ENCODE measurements at places on chromosomes 5 and 9.
A peak's percentile ranks its signal among the peaks of the same experiment; 100 is the strongest.

DNA sequence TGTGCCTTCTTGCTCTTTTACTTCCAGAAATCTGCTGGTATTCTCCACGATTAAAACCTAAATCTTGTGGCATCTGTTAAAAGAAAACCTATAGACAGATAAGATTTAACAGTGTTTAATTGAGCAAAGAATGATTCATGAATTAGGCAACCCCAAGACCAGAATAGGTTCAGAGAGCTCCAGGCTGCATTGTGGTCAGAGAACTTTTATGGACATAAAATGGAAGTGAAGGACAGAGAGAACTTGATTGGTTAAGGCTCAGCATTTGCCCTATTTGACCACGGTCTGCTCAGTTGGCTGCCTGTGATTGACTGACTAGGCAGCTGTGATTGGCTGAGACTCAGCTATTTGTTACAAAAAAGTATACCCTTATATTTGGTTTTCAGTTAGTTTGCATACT lies 10.4 kb upstream of the SLC36A2 start:
- DNase-seq: no peak

DNA sequence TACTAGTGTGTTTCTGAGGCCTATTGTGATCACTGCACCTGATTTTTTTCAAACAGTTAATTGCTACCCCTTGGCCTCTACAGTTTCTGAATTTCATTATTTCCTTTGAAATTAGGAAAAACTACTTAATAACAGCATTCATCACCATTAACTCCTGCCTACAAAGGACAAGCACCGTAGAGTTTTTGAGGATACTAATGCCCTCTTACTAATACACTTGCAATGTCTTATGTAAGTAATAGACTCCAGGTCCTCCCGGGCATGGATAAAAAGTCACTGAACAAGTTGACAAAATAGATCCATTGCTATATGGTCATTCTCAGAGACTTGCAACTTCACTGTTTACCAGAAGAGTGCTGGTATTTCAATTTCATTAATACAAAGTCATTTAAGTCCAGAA lies 1172.5 kb downstream of the CDH12 start:
- DNase-seq: no peak

DNA sequence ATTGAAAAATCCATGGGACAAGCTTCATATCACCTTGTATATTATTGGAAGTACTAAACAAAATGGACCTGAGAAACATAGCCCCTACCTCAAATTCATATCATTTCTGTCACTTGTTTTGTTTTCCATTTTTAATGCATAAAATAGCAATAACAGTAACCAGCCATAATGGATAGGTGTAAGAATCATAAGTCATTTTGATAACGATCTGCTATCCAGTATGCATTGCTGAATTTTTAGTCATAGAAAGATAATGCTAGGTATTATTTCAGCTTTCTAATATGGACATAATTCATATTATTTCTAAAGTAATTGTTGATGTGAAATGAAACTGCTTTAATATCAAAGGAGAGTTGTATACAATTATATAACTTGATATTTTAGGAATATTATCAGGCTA lies 1.1 kb upstream of the LRRC70 start:
- DNase-seq: no peak

GRCh38 chr5:114007678-114008077 lies 354.2 kb upstream of the KCNN2 start:
- no peak for DNase-seq

- peak; percentile 8 for DNase-seq
These were observed 1260.8 kb upstream of the WWC1 start for GRCh38 chr5:167030500-167031120.

DNA sequence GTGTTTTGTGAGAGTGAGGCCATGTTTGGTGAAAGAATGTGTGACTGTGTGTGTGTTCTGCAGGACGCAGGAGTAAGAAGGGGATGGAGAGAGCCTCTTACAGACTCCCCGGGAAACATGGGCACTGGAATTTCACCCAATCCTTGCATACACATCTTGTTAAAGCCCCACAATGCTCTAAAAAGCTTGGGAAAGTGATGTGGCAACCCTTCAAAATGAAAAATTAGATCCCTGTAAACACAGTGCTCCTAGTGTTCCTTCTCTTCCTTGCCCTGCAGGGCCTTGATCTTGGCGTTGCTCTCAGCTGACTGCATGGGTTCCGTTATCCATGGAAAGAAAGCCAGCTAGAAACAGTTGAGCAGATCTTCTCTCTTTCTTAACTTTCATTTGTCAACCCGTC lies 701.7 kb downstream of the SEMA5A start:
- DNase-seq: no peak

DNA sequence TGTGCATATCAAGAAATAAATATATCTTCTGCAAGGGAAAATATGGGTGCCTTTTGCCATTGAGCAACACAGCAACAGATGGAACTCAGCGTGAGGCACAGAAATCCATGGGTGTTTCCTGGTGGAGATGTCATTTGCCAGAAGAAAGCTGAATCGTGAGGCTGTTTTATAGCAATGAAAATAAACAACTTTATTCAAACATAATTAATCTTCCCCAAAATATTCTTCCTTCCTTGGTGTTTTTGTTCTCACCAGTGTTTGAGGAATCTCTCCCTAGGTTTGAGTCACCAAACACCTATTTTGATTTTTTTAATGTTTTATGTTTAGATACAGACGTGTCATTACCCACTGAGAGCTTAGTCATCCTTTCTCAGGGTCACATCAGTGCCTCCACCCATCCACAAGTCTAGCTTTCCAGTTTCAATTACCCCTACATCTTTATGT lies 65.8 kb upstream of the PAPPA start:
- peak; percentile 52 for DNase-seq

DNA sequence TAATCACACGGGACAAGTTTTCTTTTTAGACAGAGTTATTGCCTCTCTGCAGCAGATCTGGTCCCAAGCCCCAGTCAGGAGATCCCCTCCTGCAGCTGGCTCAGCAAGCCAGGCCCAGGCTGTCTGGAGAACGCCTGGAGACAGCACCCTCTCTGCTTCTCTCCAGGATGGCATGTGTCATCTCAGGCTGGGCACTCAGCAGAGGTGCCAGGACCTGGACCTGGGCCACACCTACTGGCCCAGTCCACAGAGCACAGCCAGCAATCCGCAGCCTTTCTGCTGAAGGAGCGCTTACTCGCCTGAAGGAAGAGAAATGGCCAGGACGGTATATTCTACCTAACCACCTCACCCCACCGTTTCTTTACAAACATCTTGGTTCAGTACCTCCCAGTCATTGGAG lies 4.7 kb upstream of the TBC1D9B start:
- no peak for DNase-seq

- peak; percentile 95 for DNase-seq
These were observed 78.9 kb upstream of the RPS23 start for GRCh38 chr5:82356808-82357671.

- DNase-seq: no peak
These were observed 49.6 kb upstream of the CCL21 start for GRCh38 chr9:34759432-34760134.

DNA sequence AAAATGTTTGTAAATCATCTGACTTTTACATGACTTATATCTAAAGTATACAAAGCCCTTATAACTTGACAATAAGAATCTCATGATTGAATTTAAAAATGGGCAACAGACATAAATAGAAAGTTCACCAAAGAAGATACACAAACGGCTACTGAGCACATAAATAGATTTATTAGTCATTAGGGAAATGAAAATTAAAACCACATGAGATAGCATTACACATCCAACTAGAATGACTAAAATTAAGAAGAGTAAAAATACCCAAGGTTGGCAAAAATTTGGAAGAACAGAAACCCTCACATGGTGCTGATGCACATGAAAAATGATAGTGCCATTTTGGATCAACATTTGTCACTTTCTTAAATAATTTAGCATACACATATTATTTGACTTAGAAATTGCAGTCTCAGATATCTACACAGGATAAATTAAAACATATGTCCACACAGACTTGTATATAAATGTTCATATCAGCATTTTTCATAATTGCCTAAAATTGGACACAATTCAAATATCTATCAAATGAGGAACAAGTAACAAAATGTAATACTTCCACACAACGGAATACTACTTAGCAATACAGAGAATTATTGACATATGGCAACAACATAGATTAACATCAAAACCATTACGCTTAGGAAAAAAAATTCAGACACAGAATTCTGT lies 359.1 kb upstream of the DAB2 start:
- DNase-seq: peak; percentile 80

- DNase-seq: no peak
These were observed 201.2 kb downstream of the ACTL7B start for GRCh38 chr9:108654566-108654965.

- peak; percentile 58 for DNase-seq
These were observed 115.8 kb downstream of the MTX3 start for GRCh38 chr5:79875230-79875629.

DNA sequence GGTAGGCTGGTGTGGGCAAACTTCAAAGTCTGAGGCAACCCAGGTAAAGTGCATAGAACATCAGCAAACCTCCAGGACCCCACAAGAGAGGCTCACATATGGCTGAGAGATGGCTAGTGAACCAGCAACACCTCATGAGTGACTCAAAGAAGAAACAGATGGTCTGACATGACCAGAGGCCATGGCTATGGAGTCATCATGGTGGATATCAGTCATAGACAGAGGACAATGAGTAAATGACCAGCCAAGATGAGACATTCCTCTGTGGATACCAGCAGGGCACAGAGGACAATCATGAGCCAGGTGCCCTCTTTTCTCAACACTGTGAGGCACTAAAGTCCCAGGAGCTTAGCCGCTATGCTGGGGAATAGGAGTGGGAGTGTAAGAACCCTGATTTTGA lies 180.8 kb downstream of the RASEF start:
- DNase-seq: peak; percentile 46

GRCh38 chr9:13967011-13967410 lies 346.9 kb downstream of the NFIB start:
- peak; percentile 23 for DNase-seq

DNA sequence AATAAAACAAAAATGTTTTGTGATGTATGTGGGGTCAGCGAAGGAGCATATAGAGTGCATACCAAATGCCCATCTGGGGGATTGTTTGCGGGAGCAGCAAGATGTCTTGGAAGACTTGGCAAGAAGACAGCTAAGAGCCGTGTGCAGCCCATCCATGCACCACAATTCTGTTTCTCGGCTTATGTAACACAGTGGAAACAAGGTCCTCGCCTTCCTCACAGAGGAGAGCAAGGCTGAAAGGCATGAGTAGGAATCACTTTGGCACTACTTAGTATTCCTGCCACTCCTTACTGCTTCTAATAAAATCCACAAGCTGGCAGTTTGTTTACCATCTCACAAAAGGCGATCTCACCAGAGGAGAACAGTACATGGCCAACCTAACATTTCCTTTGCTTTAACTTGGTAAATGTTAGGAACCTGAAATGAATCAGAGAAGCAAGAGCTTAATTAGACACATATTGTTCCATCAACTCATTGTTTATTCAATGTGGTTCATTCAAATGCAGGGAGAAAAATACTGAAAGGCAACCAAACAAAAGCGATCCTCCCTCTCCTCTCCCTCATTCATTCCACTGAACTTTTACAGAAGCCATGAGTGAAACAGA lies 648.1 kb downstream of the ACTL7B start:
- DNase-seq: peak; percentile 84

DNA sequence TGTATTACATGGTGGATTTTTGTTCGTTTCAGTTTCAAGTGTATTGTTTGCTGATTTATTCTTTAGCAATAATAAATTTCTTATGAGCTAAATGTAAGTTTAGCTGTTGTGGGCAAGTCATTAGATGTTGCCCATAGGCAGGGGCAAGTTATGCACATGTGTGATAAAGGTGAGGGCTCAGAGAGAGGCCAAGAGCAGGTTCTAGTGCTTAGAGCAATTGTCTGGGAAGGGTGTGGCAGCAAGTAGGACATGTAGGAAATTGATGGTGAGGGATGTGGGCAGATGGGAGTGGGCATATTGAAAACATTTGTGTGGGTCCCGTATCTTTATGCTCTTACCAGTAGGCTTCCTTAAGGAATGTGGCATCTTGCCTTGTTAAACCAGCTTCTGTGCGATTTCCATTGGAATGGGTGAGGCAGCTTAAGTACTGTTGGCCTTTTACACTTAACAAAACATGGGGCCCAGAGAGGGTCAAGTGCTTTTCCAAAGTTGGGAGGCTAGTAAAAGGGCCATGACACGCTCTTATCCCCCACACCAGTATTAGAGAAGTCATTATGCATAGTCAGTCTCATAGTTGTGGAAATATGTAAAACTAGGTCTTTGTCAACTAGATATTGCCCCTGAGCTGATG lies 60.6 kb downstream of the KDM4C start:
- DNase-seq: no peak

- no peak for DNase-seq
These were observed 282.2 kb upstream of the VLDLR start for GRCh38 chr9:2339416-2339815.

DNA sequence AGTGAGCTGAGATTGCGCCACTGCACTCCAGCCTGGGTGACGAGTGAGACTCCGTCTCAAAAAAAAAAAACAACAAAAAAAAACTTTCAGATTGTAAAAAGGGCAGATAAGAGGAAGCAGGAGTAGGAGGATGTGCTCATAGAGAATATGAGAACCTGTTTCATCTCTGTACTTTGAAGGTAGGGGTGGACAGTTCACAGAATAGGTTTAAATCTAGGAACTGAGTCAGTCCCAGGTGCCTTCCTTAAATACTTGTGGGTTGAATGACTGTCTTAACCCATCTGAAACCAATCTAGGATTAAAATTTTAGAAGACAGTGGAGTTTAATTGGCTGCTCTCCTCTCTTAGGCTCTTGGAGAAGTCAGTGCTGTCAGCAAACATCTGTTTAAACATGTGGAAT lies 12.4 kb downstream of the POLK start:
- DNase-seq: peak; percentile 54

DNA sequence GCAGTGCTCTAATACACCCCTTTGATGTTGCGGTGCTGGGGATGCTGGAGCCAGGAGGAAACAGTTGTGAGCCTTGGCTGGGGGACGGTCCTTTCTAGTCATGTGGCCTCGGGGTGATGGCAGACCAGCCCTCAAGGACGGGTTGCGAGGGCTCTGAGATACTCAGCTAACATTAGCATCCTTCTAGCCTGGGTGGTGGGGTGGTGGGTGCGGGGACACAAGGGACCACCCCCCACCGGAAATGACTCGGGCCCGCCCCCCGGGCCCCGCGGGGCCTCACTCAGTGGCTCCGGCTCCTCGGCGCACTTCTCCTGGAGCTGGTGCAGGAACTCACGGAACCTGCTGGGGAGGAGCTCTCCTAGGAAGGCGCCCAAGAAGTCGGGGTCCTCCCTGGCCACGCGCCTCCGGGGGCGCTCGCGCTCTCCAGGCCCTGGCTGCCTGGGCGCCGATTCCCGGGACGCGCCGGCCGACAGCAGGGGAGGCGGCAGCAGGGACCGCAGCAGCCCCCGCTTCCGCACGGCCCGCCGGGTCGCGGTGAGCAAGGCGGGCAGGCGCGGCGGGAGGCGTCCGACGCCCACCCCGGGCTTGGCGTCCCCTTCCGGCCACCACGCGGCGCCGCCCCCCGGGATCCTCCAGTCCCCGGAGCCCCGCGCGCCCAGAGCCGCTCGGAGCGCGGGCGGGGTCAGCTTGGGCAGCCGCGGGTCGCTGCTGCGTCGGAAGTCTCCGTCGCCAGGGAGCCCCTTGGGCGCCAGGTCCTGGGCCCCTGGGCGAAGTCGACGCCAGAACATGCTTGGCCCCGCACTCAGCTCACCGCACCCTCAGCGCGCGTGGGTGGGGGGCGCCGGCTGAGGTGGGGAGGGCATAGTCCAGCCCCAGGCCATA lies 873 bp downstream of the C9orf50 start:
- DNase-seq: no peak

Data from fibroblast of upper back skin (primary cell).